ENCODE measurements at places on chromosomes 5 and 9. TPM values are rescaled to one million over a fixed set of nuclear protein-coding genes. Genes with fewer than 3 reads are reported as not detected.

The MSMP gene
- 18.8 TPM for total RNA-seq

- H3K27ac ChIP-seq = no peak overlapping the region
- DNase-seq = no peak
These were observed 36.3 kb downstream of the TRIO start for GRCh38 chr5:14179446-14179845.

DNA sequence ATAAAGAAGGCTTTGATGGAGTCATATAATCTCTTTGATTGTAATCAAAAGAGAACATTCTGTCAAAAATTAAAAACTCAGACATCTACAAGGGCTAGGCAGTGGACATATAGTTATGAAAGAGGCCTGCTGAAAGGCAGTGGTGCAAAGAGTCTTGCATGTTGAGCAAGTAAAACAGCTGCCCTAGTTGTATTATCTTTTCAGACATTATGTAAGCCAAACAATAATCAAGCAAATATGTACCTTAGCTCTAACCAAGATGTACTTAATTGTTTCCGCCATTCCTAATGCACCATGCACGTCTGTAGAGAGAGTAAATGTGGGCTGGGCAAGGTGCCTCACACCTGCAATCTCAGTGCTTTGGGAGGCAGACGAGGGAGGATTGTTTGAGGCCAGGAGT is 14.3 kb downstream of the GAPT start:
- no peak overlapping the region for H3K27ac ChIP-seq
- no peak for DNase-seq
- no peaks in the 10 kb centered on the region for H3K4me1 ChIP-seq
- peaks cover 3% of the 10 kb centered on the region for H3K27me3 ChIP-seq

DNA sequence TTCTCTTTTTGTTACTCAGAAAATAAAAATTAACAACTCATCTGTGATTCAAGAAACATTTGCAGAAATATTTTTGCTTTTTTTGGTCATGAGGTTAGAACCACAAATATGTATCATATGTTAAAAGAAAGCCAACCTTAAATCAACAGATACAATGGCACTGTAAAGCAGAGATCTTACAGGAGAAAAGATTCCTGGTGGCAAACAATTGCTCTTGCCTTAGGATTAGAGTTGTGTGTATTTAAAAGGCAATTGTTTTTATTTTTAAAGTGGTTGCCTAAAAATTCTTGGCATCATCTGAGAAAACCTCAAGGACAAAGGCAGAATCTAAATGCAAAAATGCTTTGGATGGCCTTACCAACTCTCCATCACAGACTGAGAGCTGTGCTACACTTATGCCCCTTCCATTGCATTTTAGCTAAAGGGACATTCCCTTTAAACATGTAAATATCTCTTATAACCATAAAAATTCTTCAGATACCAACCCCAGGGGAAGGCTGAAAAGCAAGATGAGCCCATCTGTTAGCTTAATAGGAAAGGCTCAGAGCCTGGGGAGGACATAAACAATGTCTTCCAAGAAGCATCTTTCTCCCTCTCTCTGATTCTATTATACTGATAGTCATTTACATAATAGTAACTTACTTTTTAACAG is 100.4 kb downstream of the FAM114A2 start:
- DNase-seq = no peak
- no peaks in the 10 kb centered on the region for H3K36me3 ChIP-seq
- no peaks in the 10 kb centered on the region for H3K27me3 ChIP-seq
- no peak overlapping the region for H3K27ac ChIP-seq
- H3K4me1 ChIP-seq = no peaks in the 10 kb centered on the region
- H3K4me3 ChIP-seq = no peak overlapping the region

DNA sequence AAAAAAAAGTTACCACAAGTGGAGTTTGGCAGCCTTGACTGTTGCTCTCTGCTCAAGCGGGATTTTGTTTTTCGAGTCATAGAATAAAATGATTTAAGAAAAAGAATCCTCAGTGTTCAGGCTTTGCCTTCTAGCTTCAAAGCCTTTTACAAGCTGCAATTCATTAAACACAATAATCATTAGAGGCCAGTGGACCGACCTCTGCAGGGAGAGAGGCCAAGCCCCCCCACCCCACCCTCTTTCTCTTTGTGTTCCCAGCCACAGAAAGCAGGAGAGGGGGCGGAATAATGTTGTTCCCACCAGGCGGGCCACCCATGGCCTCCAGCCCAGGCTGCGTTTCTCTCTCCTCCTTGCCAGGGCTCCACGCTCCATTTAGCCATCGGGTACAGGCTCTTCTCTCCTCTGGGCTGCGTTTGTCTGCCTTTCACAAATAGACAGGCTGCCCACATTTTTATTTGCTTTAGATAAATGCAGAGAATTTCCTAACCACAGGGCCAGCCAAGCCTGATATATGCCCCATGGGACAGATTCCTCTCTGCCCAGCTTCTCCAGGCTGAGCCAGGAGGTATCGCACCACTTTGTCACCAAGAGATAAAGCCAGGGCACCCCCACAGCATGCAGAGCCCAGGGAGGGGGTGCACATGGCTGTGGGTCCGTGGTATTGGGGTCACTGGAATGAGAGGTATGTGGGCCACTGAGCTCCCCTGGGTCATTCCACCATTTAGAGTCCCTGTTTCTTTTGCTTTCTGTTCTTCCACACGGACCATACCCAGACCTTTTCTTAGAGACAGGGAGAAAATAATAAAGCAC is 318.8 kb downstream of the PIK3R1 start:
- peaks cover 8% of the 10 kb centered on the region for H3K4me1 ChIP-seq
- DNase-seq = no peak
- no peaks in the 10 kb centered on the region for H3K36me3 ChIP-seq
- peaks cover 8% of the 10 kb centered on the region for H3K27me3 ChIP-seq
- H3K27ac ChIP-seq = no peak overlapping the region
- H3K4me3 ChIP-seq = no peak overlapping the region

DNA sequence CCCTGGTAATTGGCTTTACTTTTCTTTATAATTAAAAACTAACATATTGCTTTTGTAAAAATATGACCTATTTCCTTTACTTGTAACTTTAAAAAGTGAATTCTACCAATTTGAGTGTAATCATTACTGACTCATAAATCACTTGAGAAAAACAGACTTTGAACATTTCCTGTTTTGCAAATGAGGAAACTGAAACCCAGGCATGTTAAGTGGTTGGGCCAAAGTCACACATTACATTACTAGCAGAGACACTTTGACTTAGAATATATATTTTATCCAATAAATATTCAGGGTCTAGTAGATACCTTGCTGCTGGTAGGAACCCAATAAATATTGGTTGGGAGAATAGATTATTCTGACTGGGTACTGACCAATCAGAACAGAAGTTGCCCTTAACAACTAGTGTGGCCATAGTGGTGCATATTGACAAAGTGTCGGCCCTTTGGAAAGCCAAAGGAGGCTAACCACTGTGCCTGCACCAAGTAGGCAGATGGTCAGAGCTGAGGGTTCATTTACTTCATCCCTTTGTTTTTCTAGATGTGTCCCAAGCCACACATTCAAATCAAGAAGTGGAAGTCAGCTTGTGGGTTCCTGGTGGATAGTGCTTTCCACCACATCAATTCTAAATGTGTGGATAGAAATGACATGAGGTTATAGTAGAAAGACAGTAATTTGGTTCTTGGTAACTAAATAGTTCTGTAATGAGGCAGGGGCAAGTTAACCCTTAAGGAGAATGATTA is 365.1 kb upstream of the RIOK2 start:
- H3K4me1 ChIP-seq = peaks cover 23% of the 10 kb centered on the region
- DNase-seq = peak; percentile 84
- H3K27ac ChIP-seq = no peak overlapping the region
- no peak overlapping the region for H3K4me3 ChIP-seq
- H3K27me3 ChIP-seq = no peaks in the 10 kb centered on the region
- no peaks in the 10 kb centered on the region for H3K36me3 ChIP-seq

- no peak overlapping the region for H3K4me3 ChIP-seq
- DNase-seq = no peak
- H3K27me3 ChIP-seq = no peaks in the 10 kb centered on the region
- H3K27ac ChIP-seq = no peak overlapping the region
- no peaks in the 10 kb centered on the region for H3K4me1 ChIP-seq
- no peaks in the 10 kb centered on the region for H3K36me3 ChIP-seq
These were observed 212.8 kb upstream of the ATP10B start for GRCh38 chr5:161064781-161065180.

- no peaks in the 10 kb centered on the region for H3K27me3 ChIP-seq
- DNase-seq = no peak
- H3K36me3 ChIP-seq = no peaks in the 10 kb centered on the region
- H3K27ac ChIP-seq = no peak overlapping the region
These were observed 542.4 kb upstream of the RGMB start for GRCh38 chr5:98231089-98231488.

DNA sequence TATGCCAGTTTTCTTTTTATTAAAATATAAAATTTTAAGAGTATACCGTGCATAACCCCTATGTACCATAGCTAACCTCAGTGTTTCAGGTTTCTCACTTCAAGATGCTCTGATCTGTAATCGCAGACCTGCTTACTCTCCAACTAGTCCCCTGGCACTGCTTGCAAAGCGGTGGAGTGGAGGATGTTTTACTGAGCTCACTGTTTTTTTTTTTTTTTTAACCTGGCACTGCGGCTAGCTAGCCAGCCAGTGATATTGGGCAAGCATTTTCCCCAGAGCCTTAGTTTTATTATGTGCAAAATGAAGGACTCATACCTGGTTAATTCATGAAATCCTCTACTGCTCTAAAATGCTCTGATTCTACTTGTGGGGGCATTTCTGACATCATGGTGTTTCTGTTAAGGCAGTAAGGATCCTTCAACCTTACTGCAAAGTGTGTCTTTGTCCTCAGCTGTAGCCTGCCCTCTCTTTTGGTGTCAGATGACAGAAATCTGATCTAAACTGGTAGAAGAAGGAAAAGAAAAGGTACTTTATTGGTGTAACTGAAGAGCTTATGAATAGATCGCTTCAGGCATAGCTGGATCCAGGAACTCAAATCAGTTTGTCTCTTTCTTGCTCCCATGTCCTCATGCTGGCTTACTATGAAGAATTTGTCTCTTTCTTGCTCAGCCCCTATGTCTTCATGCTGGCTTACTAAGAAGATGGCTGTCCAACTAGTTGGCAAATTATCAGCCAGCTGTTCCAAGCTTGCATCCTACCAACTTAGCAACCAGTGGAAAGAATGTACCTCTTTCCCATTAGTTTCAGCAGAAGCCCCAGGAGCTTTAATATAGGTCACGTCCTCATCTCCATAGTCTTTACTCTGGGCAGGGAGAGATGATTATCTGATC is 59.8 kb downstream of the DOCK2 start:
- peak overlapping the region; percentile 98 for H3K27ac ChIP-seq
- H3K36me3 ChIP-seq = no peaks in the 10 kb centered on the region
- peak; percentile 7 for DNase-seq
- peaks cover 27% of the 10 kb centered on the region for H3K4me1 ChIP-seq
- H3K27me3 ChIP-seq = no peaks in the 10 kb centered on the region

GRCh38 chr9:107149756-107150155 is 133.3 kb upstream of the RAD23B start:
- H3K4me3 ChIP-seq = no peak overlapping the region
- DNase-seq = no peak
- no peaks in the 10 kb centered on the region for H3K36me3 ChIP-seq
- H3K27me3 ChIP-seq = no peaks in the 10 kb centered on the region

DNA sequence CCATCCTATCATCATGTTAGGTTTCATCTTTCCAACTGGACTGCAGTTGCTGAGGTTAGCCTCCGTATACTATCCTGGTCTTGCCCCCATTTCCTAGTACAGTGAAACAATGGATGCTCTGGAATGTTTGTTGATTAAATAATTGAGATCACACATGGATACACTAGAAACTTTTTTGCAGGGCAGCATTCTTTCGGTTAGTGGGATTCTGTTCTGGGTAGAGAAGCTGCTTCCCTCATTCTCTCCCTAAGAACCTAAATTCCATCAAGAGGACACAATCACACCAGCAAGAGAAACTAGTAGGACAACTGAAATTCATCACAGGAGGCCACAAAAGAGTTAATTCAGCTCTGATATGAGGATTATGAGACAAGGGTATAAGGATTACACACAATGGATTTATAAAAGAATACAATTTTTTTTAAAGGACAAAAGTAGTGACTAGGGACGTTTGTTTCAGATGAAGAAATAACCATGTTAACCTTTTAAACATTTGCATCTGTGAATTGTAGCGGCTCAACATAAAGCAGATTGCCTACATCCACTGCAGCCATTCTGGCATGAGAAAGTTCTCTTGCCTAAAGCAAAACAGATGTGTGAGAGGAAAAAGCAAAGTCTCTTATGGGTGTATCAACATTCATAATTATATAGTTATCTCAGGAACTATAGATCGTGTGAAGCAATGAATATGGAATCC is 162.7 kb upstream of the LHFPL2 start:
- no peaks in the 10 kb centered on the region for H3K36me3 ChIP-seq
- H3K4me1 ChIP-seq = peaks cover 12% of the 10 kb centered on the region
- no peaks in the 10 kb centered on the region for H3K27me3 ChIP-seq
- no peak overlapping the region for H3K27ac ChIP-seq
- H3K4me3 ChIP-seq = no peak overlapping the region

GRCh38 chr5:159878988-159879471 is 37.3 kb upstream of the ADRA1B start:
- no peak overlapping the region for H3K27ac ChIP-seq
- H3K36me3 ChIP-seq = no peaks in the 10 kb centered on the region
- H3K4me1 ChIP-seq = no peaks in the 10 kb centered on the region
- H3K4me3 ChIP-seq = no peak overlapping the region

- H3K4me3 ChIP-seq = no peak overlapping the region
- no peaks in the 10 kb centered on the region for H3K36me3 ChIP-seq
- no peak for DNase-seq
- no peak overlapping the region for H3K27ac ChIP-seq
- H3K27me3 ChIP-seq = no peaks in the 10 kb centered on the region
These were observed 393.0 kb downstream of the FGF10 start for GRCh38 chr5:43996221-43996620.

DNA sequence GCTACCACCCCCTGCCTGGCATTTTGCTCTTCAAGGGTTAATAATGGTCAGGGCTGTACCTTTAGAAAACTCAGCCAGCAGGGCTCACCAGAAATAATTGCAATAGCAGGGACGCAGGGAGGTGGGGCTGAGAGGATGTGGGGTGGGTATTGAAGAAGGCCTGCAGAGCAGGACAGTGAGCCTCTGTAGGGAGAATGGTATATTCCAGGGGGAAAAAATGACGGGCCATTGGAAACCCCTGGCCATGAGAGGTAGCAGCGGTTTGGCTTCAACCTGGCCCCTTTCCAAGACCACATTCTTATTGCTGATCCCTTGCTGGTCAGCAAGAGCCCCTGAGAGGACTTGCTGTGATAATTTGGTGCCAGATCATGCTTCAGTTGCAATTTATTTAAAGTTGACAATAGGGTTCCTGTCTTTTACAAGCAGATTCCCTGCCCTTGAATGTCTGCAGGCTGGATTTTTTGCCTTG is 36.7 kb upstream of the CTNNA1 start:
- no peak overlapping the region for H3K27ac ChIP-seq
- no peak overlapping the region for H3K4me3 ChIP-seq

DNA sequence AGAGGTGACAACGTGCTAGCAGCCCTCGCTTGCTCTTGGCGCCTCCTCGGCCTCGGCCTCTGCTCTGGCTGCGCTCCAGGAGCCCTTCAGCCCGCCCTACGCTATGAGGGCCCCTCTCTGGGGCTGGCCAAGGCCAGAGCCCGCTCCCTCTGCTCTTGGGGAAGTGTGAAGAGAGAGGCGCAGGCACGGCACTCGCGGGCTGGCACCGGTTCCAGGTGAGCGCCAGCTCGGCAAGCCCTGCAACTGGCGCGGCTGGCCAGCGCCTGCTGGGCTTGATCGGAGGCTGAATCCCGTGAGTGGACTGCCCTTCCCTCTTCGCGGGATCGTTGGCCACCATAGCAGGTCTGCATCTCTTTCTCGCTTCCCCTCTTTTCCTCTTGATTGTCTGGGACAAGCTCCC is 298.0 kb upstream of the PTPRD start:
- no peak overlapping the region for H3K4me3 ChIP-seq
- H3K36me3 ChIP-seq = no peaks in the 10 kb centered on the region
- no peak for DNase-seq
- no peak overlapping the region for H3K27ac ChIP-seq
- H3K27me3 ChIP-seq = no peaks in the 10 kb centered on the region
